ENCODE measurements at places on chromosomes 2 and 18.

DNA sequence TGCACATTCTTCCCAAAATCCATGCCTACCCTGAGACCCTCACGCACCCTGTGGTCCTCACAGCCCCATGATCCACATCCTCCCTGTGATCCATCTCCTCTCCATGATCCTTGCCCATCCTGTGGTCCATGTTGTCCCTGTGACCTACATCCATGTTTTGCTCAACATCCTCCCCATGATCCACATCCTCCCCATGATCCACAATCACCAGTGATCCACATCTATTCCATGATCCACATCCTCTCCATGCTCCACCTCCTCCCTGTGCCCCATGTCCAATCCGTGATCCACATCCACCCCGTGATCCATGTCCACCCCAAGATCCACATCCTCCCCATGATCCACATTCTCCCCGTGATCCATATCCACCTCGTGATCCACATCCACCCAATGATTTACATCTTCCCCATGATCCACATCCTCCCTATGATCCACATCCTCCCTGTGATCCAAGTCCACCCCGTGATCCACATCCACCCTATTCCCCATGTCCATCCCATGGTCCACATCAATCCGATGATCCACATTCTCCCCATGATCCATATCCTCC lies 281.2 kb downstream of the MYCN start:
- DNase-seq: no peak

DNA sequence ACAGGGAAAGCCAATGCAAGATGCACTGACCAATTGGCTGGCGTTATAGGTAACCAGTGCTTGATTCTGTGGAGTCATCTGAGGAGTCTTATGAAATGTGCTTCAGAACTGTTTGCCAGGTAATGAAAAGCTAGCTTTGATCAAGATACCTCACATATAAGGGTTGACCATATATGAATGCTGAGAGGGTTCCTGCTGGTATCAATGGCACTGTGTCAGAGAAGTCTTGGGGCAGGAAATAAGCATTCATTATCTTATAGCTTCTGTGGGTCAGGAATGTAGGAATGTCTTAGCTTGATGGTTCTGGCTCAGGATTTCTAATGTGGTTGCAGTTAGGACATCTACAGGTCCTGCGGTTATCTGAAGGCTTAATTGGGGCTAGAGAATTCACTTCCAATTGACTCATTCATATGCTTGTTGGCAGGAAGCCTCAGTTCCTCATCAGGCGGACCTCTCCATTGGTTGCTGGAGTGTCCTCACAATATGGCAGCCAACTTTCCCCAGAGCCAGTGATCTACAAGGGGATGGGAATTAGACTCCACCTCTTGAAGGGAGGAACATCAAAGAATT lies 22.1 kb upstream of the TCF7L1 start:
- no peak for DNase-seq

- no peak for DNase-seq
Observed at GRCh38 chr2:71453404-71454220, at the start of gene DYSF. Gene DYSF (plus strand): TSS chr2:71453561.

DNA sequence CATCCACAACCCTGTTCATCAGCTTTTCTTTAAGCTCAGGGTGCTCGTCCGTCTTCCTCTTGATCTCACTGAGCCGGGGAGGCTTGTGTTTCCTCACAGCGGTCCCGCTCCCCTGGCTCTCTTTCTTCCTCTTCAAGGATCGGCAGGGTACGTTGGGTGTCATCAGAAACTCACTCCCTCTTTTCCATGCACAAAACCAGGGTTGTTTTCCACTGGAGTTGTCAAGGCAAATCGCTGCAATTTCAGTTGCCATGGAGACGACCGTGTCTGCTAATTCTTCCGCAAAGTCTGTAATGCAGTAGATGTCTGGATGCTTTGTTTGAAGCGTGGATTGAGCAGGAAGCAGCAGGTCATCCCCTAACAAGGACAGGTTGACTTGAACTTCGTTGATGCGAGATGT lies 146.4 kb downstream of the DAW1 start:
- DNase-seq: no peak

DNA sequence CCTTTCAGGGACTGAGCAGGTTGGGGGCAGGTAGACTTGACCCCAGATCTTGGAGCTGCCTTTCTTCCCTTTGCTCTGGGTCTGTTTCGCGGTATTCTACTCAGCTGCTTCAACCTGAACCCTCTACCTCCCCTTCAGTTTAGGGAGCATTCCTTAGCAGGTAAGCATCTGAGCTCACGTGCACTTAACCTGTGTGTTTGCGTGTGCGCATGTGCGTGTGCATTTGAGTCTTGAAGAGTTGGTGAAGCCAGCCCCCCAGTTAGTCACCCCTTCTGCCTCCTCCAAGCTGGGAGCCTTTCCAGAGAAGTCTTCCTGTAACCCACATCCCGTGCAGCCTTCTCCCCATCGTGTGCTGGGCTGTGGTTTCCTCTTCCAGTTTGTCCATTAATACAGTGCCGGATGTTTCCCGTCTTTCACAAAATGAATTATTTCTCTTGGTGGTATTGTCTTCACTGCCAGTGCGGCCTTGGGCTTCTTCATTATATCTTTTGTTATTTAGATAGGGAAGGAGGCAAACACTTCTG lies 33.2 kb downstream of the B3GNT2 start:
- no peak for DNase-seq

DNA sequence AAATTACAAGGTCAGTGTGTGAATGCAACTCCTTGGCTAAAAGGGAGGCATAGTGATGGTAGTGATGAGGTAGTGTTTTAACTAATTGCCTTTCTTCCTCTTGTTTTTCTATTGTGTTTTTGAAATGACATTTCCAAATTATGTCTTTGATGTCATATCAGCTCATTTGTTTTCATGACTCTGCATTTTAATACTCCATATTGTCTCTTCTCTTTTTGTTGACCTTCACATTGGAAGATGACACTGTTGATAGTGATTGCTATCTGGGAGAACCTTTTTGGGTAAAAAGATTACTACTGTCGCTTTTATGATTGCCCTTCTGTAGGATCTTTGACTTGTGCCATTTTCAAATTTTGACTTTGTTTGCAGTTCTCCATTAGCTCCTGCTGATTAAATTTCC lies 3.0 kb downstream of the GIGYF2 start:
- no peak for DNase-seq

- no peak for DNase-seq
Observed at GRCh38 chr2:190843890-190844699, 36.5 kb upstream of the GLS start.

DNA sequence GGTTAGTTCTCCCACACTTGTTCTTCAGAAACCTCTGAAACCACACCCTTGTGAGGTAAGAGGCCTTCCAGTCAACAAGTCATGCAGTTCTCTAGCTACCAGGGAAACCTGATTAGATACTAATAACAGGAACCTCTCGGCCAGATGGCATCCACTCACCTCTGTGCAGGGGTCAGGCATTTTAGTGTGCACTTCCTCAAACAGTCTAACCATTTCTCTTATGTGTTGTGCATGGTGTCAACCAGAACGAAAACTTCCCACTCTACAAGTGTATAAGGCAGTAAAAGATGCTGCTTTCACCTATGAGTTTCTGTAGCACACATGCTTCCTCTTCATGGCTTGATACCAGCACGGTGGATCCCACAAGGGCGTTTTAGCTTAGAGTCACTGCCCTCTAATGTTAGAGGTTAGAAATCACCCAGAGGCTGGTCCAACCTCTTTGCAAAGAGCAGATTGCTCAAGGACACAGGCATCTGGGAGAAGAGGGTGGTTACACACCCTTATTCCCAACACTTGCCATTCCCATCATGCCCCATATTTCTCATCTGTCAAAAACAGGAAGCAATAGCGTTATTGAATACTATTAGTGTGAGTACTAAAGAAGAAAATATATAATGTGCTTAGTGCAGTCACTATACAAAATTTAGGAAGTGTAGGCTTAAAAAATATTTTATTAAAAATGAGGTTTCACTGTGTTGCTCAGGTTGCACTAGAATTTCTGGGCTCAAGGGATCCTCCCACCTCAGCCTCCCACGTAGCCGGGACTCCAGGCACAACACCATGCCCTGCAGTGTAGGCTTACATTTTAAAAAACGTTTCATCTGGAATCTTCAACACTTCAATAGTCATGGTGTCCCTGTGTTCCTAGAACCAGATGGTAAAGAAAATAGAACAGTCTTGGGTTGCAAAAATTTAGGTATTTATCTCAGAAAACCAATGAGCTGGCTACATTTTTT lies 34.5 kb upstream of the RAB31 start:
- DNase-seq: no peak

DNA sequence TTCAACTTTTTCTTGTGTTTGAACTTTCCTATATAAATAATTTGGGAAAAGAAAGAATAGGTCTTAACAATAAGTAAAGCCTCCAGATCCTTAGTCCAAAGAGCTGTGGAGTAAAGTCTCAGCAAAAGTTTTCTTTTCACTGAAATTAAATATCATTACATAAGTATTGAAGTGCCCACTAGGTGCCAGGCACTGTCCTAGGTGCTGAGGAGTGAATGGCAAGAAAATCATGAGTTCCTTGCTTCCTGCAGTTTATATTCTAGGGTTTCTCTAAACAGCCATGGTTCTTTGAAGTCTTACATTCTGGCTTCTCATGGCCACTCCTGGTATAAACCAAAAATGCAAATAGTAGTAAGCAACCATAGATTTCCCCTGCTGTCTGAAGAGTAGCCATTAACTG lies 59.7 kb downstream of the SPP2 start:
- no peak for DNase-seq

GRCh38 chr18:42404151-42404550 lies 449.1 kb downstream of the PIK3C3 start:
- no peak for DNase-seq

DNA sequence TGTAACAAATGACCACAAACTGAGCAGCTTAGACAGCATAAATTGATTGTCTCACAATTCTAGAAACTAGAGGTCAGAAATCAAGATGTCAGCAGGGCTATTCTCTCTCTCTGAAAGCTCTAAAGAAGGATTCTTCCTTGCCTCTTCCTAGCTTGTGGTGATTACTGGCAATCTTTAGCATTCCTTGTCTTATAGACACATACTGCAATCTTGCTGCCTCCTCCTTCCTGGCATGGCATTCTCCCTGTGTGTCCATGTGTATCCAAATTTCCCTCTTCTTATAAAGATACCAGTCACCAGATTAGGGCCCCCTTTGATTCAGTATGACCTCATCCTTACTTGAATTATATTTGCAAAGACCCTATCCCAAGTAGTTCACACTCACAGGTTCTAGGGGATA lies 2.3 kb downstream of the ASB3 start:
- DNase-seq: no peak

- no peak for DNase-seq
Observed at GRCh38 chr2:45691171-45691999, 39.9 kb downstream of the PRKCE start.

- DNase-seq: no peak
Observed at GRCh38 chr18:68462148-68462547, 252.8 kb downstream of the TMX3 start.

- peak; percentile 9 for DNase-seq
Observed at GRCh38 chr2:60852282-60852860, 29.0 kb upstream of the REL start.

DNA sequence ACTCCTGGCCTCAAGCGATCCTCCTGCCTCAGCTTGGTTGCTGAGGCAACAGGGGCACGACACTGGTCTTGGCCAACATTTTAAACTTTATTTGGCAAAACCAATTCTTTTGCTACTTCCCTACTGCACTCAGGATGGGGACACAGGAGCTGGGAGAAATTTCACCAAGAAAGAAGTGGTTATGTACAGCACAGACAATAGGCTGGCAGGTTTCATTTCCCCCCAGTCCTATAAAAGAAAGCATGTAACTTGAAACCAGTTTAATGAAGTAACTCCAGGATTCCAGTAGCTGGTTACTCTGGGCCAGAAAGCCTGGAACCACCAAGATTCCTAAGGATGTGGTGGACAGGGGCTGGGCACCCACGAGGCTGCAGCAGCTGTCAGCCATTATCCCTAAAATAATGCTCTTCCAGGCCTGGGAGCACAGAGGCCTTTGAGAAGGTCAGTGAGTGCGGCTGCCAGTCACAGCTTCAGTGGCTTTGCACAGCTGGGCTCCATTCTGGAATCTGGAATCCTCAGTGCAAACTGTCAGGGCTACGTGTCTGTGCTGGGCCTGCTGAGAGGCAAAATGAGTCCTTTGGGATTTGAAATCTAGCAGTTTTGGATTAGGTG lies 142.3 kb upstream of the ITGA6 start:
- no peak for DNase-seq

GRCh38 chr2:74548900-74549826 lies 4.6 kb downstream of the LOXL3 start:
- DNase-seq: peak; percentile 32

DNA sequence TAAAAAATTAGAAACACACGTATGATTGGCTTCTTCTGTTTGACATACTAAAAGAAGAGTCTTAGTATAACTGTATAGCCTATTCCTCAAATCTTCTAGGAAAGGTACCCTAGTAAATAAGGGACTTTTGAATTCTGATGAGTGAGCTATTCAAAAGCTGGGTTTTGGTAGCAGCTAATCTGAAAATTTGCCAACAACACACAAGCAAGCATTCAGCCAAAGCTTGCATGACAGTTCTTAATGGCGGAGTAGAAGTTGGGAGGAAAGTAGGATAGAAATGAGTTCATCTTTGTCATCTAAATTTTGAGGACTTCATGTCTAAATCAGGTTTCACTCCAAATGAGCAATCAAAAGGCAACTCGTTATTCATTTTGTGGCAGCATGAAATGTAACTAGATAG lies 813.0 kb downstream of the MBD2 start:
- DNase-seq: no peak

- DNase-seq: no peak
Observed at GRCh38 chr2:161436411-161436810, 20.3 kb downstream of the TBR1 start.

- DNase-seq: no peak
Observed at GRCh38 chr2:10169053-10169578, 46.6 kb downstream of the RRM2 start.

DNA sequence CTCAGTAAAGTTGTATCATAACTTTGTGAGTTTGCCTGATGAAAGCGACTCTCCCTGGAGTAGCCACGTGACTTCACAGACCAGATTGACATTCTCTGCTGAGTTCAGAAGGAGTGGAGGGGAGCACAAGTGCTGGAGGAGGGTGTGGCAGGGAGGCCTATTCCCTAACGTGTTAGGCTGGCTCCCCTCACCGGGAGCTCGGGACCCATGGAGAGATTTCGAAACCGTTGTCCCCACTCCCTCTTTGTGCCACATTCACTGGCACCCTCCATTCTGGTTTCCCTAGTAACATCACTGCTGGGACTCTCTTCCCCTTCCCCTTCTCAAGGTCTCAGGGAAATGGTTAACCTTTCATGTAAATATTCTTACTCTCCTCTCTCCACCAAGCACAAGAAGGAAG lies 279.9 kb downstream of the ALPK2 start:
- DNase-seq: no peak

GRCh38 chr18:45059695-45060094 lies 379.0 kb downstream of the SETBP1 start:
- DNase-seq: no peak

GRCh38 chr2:39059366-39059952 lies 61.4 kb downstream of the SOS1 start:
- DNase-seq: no peak

DNA sequence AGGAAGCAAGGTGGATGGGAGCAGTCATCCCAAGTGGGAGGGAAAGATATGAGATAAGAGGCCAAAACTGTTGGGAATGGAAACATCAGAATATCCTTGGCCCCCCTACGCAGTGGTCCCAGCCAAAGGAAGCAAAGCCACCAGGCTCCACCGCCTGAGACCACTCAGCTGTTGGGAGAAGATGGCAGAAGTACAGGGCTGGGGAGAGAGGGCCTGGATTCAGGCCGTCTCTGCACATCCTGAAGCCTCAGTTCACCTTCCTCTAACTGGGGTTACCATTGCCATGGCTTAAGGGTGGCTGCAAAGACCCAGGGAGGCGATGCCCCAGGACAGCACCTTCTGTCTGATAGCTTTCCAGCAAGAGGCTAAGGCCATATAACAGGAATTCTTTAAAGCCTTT lies 193.8 kb downstream of the MGAT5 start:
- no peak for DNase-seq

- no peak for DNase-seq
Observed at GRCh38 chr2:110770404-110770958, 38.1 kb downstream of the ACOXL start.
